Stimulated activated CD4-positive, alpha-beta T cell treated with anti-CD3 and anti-CD28 coated beads, TNF-alpha, amount 100 ng/mL, for 4 hours (primary cell): ENCODE measurements at places on chromosomes 2 and 18.
A peak's percentile ranks its signal among the peaks of the same experiment; 100 is the strongest.

GRCh38 chr2:201396595-201396994, 39.5 kb upstream of the FLACC1 start:
- no peak for DNase-seq

- no peak for DNase-seq
These were observed 128.4 kb downstream of the KLHL29 start for GRCh38 chr2:23513245-23513871.

GRCh38 chr2:121191191-121192170, 93.5 kb downstream of the TFCP2L1 start:
- no peak for DNase-seq

- no peak for DNase-seq
These were observed 592 bp downstream of the ME2 start for GRCh38 chr18:50879302-50880118.

DNA sequence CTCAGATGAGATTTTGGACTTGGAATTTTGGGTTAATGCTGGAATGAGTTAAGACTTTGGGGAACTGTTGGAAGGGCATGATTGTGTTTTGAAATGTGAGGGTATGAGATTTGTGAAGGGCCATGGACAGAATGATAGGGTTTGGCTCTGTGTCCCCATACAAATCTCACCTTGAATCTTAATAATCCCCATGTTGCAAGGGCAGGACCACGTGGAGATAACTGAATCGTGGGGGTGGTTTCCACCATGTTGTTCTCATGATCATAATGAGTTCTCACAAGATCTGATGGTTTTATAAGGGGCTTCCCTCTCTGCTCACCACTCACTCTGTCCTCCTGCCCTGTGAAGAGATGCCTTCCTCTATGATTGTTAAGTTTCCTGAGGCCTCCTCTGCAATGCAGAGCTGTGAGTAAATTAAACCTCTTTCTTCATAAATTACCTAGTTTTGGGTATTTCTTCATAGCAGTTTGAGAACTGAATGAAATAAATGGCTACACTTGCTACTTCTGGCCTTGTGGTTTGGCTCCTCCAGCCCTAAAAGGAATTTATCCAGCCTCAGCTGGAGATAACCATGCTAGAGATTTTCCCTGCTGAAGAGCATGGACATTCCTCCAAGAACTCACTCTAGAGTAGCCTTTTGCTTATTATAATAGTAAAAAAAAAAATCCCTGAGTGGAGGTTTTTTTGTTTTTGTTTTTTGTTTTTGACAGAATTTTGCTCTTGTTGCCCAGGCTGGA, 144.3 kb upstream of the TFPI start:
- no peak for DNase-seq

DNA sequence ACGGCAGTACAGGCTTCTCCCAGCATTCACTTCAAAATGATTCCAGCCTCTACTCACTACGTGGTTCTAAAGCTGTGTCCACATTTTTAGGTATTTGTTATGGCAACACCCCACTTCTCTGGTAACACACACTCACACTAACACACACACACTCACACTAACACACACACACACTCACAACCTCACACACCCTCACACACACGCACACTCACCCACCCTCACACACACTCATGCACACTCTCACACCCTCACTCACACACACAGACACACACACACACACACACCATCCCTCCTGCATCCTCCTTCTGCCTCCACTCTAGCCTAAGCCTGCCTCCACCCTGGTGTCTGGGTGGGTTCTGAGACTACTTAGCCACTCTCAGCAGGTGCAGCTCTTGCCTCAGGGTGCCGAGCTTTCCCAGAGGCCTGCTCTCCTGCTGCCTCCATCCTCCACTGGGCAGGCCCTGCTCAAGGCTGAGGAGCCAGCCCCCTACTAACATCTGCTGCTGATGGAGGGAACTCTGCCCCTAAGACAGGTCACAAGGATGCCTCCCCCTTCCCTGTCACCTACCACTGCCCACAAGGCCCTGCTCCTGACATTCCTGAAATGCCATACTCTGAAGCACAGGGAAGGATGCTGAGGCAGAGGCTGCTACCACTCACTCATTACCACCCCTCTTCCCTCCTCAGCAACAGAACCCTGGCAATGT, 63.9 kb downstream of the NCAPH start:
- DNase-seq: no peak

DNA sequence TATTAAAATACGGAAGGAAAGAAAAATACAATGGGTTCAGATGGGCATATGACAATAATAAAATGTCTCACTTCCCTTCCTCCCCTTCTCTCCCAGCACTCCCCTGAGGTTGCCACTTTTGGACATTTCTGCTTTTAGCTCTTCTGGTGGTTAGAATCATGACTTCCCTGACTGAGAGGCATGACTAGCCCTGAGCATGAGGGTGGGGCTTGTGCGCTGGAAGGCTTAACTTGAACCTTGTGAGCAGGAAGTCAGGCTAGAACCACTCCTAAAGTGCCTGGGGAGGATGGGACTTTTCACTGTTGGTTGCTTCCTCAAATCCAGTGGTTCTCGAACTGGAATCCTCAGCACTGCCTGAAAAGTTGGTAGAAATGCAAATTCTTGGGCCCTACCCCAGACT, 19.7 kb upstream of the ARHGAP25 start:
- DNase-seq: no peak

DNA sequence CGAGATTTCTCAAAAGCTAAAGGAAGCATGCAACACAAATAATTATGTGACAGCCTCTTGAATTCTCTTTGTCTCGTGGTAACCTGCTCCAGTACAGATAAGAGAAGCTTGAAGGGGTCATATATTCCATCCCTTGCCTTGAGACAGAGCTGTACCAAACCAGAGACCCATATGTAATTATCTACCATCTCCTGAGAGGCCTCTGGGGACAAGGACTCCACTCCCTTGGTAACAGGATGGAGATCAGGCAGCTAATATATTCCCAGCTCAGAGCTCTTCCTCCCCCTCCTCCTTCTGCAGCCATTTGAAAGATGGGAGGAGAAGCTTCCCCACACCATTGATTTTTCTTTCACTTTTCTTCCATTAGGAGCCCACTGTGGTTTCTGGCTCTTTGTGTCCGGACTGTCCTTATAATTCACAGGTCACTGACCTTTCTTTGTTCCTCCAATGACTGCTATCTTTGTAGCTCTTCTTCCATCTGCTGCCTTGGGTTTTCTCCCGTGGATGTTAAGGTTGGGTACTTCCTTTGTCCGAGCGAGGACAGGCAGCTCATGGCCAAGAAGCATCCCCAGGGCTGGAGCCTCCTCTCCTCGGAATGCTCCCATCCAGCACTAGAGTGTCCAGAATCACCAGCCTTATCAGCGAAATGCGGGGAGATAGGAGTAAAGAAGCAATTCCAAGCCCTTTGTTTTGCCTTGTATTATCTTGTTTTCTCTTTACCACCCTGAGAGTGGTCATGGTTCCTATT, 72.6 kb upstream of the STPG4 start:
- DNase-seq: no peak

- no peak for DNase-seq
These were observed 983.6 kb upstream of the ZEB2 start for GRCh38 chr2:145503511-145503910.

GRCh38 chr2:69375494-69376353, 11.3 kb downstream of the GFPT1 start:
- no peak for DNase-seq

GRCh38 chr18:32321826-32322225, 132.0 kb downstream of the MEP1B start:
- DNase-seq: no peak

GRCh38 chr2:98807221-98807620, 76.3 kb upstream of the MGAT4A start:
- DNase-seq: no peak

DNA sequence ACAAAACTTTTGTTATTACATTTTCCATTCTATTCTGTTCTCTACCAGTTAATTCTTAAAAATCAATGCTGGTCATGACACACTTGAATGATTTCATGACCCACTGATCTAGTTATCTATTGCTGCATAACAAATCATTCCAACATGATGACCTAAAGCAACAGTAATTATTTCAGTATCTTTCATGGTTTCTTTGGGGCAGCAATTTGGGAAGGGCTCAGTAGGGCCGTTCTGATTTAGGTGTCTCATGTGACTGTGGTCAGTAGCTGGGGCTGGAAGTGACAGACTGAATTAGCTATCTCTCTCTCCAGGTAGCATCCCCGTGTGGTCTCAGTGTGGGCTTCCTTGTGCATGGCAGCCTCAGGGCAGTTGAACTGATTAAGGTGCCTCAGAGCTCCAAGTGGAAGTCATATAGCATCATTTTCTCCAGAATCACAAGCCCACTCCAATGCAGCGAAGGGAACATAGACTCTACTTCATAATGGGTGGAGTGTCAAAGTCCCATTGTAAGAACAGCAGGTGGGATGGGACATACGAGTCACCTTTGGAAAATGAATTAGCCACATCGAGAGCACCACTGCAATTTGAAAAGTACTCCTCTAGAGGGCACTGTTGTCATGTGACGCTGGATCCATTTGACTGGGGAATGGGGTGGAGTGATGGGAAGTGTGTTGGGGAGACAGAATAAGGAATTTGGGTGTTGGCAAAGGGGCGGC, 39.1 kb upstream of the FAM136A start:
- DNase-seq: no peak

- DNase-seq: no peak
These were observed 1.3 kb downstream of the PIAS2 start for GRCh38 chr18:46915800-46916550.

- DNase-seq: no peak
These were observed 56.1 kb upstream of the POLE4 start for GRCh38 chr2:74902281-74902860.

DNA sequence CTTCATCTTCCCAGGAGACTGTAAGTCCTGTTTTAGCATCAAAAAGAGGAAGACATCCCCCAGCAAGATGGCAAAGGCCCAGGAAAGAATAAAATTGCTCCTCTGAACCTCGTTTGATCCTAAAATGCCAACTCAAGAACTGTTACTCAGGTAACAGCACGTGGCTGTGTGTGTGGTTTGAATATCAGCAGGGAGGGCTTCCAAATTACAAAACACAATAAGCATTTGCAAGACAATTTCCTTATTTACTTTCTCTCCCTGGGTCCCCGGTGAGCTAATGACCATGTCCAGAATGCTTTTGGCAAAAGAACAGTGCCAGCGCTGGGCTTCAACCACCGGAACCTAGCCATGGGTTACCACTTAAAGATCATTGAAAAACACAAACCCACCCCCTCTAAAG, 163.6 kb downstream of the C1D start:
- no peak for DNase-seq

DNA sequence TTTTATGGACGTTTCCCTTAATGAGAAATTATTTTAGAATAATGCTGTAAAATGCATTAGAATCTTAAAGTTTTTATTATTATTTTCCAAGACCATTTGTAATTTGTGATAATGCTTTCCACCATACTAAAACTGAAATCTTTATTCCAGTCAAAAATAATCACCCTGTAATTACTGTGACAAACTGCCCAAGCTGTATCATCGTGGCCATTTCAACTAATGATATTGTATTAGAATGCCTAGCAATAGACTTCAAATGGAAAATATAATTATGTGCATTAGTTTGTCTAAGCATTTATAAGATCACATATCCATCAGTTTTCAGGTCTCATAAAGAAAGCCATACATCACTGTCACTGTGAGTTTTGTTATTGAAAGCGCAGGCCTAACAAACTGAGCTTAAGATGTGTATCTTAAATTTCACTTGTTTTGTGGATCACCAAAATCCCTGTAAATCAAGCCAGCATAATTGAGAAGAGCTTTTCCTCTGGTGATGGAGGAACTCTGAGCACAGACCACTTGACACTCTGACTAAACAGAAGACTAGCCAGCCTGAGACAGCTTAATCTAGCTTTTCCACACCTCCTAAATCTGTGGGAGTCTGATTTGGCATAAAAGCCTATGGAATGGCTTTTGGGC, 1312.2 kb upstream of the ACVR2A start:
- DNase-seq: no peak

GRCh38 chr2:231662028-231662810, 46.1 kb upstream of the PTMA start:
- DNase-seq: peak; percentile 94

GRCh38 chr2:49845021-49845420, 690.7 kb upstream of the FSHR start:
- no peak for DNase-seq

- no peak for DNase-seq
These were observed 387.7 kb downstream of the STK39 start for GRCh38 chr2:167859676-167860075.

DNA sequence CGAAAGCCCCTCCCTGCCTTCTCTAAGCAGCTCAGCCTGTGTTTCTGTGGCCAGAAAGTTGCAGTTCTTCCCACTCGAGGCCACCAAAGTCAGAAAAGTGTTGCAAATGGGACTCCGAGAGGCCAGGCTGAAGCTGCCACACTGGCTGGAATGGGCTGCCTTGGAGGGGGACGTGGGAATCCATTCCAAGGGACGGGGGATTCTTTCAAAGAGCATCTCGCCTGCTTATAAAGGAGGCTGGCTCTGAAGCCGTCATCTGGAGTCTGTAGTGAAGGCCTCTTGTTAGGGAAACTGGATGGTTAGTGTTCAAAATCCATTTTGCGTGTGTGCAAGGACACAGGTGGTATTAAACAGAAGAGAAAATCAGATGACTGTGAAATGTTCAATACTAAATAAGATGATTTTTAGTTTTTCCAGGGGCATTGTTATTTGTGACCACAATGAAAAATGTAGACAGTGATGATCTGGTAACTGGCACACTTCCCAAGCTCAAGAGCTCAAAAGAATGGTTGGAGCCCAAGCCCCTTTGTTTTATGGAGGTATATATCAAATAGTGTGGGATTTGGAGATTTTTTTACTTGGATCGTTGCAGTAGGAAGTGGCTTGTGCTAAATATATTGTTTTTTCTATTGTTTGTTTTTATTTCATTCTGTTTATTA, 782 bp downstream of the FAM228B start:
- DNase-seq: no peak

DNA sequence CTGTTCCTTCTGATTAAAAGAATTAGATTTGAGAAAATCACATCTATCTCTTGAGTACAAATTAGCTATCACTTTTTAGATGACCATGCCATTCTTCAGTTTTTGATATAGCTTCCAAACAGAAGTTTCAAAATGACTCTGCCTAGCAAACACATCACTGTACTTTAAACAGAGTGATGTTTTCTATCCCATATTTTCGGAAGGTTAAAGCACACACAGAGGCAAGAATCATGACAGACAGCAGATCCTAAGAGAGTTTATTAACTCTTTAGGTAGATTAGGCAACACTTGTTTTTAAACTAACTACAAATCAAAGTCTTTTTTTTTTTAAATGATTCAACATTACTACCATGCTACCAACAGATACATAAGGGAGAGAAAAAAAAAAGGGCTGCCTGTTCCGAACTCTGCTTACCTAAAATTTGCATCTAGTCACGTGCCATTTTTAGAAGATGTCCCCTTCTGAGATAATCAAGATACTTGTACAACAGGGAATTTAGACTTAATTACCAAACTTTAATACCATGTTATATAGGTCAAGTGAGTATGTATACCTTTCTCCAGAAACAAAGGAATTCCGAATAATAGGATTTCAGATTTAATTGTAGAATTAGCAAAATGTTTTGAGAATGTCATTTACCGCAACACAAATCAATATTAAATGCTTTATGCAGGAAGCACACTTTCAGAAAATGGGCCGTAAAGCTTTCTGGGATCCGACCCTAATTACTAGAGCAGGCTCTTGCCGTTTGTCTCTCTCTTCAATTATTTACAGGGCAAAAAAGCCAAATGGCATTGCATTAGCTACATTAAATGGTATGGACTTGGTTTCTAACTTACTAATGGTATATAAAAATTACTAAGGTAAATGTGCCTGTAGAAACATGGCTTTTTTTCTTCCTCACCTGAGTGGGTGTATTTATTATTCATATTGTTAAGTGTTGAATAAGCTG, 2.6 kb downstream of the RBMS1 start:
- no peak for DNase-seq
